H1 (cell line): ENCODE measurements at places on chromosomes 7 and 10.

DNA sequence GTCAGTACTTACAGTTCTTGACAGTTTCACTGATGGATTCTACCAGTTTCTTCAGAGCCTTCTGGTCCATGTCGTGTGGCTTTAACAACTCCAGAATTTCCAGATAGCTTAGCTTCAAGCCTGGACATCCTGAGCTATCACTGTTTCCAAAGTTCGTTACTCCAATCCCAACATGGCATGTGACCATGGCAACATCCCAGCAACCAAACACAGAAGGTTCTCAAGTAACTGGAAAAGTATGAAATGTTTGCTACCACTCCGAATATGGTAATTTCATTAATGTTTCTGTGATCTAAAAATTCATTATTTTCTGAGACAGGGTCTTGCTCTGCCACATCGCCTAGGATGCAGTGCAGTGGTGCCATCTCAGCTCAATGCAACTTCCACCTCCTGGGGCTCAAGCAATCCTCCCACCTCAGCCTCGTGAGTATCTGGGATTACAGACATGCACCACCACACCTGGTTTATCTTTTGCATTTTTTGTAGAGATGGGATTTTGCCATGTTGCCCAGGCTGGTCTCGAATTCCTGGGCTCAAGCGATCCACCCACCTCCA lies 29.3 kb downstream of the RBM48 start:
- DNase-seq: no peak

- no peak for DNase-seq
These were observed 8.4 kb downstream of the MRPL43 start for GRCh38 chr10:100978901-100979195.

GRCh38 chr7:136174477-136175125 lies 197.4 kb upstream of the MTPN start:
- DNase-seq: no peak

- no peak for DNase-seq
These were observed 101.4 kb upstream of the FAM133B start for GRCh38 chr7:92691578-92691977.

- DNase-seq: peak; percentile 23
These were observed 35.5 kb downstream of the SEMA3C start for GRCh38 chr7:80883154-80884025.
